Mesenchymal stem cell (in vitro differentiated cells and primary cell): ENCODE measurements at places on chromosomes 13 and 19.
A peak's percentile ranks its signal among the peaks of the same experiment; 100 is the strongest.

DNA sequence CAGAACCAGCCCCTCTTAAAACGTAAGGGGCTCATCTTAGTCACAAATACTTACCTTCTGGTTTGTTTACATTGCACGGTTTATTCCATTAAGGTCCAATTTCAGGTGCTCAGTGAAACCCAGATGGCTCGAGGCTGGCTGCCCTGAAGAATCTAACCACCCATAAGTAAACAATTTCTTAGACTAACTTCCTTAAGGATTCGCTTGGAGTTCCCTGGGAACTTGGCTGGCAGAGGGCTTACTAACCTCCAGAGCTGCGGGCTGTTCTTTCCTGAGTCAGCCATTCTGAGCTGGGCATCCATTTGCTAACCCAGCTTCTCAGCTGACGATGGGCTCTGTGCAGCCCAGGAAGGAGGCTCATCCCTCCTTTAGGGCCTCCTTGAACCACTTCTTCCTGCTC lies 262.1 kb downstream of the FGF9 start:
- DNase-seq: no peak

- DNase-seq: peak; percentile 53
Measured at GRCh38 chr19:980133-980998, 3.8 kb upstream of the WDR18 start.

DNA sequence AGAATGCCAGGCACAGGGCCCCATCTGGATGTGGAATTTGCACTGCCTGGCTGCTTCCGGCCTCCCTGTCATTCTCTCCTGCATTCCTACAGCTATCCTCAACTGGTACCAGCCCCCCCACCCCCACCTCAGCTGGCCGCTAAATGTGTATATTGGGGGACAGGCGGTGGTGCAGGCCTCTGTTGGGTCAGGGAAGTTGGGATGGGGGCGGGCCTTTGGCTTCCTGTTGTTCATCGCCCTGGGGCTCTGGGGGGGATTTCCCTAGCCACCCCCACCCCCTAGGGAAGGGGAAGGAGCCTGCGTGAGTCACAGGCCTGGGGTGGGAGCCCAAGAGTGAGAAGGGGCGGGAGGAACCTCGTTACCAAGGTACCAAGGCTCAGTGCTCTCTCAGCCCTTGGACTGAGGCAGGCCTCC lies 10.6 kb downstream of the POU2F2 start:
- DNase-seq: peak; percentile 84

- peak; percentile 92 for DNase-seq
Measured at GRCh38 chr13:27012482-27013197, 159.0 kb downstream of the USP12 start.

GRCh38 chr19:55809381-55810058 lies 22.3 kb downstream of the NLRP11 start:
- DNase-seq: no peak
